ENCODE measurements at places on chromosomes 5 and 9.

- peak; percentile 44 for DNase-seq
Observed at GRCh38 chr5:157342822-157343402, 77.0 kb downstream of the CYFIP2 start.

- no peak for DNase-seq
Observed at GRCh38 chr5:157592594-157592993, 17.0 kb upstream of the ADAM19 start.

DNA sequence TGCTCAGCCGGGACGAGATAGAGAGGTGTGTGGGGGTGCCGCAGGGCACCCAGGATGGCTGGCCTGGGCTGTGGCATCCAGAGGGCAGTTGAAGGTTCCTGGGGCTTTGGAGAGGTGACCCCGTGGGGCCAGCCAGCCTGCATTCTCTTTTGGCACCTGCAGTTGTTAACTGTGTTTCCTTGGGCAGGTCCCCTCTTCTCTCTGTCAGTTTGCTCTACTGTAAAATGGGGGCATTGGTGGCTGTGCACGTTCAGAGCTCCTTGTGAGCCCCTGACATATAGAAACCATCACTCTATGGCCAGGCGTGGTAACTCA is 8.5 kb downstream of the ZDHHC12 start:
- no peak for DNase-seq

DNA sequence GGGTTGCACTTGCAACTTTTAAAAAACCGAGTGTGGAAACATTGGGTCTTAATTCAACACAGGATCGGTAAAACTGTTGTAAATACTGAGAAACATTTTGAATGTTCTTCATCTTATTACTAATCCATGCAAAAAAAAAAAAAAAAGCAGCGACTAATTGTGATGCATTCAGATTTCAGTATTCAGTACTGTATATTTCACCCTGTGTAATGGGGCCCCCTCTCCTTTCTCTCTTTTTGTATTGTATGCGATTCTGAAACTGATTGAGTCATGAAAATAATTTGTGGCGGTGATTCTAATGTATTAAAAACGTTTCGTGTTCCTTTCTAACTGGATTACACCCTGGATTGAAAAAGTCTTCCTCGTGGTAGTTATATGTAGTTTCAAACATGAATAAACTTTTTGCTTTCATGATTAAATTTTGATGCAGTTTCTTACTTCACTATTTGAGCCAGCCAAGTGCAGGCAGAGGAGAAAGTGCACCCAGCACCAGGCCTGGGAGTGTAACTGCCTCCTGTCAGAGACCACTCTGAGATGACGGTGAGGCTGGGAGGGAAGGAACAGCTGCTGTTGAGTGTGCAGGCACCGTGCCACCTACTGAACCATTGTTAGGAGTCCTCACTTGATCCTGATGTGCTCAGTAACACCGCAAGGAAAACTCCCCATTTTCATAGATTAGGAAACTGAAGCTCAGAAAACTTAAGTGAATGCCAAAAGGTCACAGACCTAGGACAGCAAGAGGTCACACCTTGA is 220.0 kb downstream of the PBX3 start:
- no peak for DNase-seq

DNA sequence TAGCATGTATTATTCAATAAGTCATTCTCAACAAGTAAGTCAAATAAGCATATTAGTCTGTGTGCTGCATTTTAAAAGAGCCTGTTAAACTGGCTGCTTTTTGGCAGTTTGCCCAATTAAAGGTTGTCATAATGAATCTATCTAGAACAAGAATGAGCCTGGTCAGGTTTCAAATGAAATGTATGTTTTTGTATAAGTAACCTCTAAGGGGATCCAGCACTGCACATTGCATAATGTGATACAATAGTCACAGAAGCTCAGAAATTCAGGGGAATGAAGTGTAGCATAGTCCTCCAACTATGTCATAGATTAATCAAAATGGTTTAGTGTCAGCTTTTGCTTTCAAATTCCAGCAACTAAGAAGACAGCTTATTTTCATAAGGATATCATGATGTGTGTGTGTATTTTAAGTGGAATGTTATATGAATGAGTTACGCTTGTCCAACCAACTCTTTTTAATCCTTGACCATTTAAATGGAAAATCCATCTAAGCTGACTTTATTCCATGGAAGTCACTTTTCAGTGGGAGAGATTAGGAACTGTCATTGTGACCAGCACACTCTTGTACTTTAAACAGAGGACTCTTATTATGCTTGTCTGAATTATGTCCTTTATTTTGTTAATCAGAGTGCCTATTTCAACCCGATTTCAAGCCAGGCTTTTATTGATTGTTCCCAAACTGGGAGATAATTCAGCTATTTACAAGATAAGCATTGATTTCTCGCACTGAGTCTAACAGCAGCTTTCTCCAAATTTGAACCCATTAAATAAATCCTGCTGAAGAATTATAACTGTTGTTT is 283.9 kb upstream of the ADAMTSL1 start:
- DNase-seq: no peak

GRCh38 chr5:31962871-31963307 is 211.2 kb downstream of the GOLPH3 start:
- DNase-seq: no peak

DNA sequence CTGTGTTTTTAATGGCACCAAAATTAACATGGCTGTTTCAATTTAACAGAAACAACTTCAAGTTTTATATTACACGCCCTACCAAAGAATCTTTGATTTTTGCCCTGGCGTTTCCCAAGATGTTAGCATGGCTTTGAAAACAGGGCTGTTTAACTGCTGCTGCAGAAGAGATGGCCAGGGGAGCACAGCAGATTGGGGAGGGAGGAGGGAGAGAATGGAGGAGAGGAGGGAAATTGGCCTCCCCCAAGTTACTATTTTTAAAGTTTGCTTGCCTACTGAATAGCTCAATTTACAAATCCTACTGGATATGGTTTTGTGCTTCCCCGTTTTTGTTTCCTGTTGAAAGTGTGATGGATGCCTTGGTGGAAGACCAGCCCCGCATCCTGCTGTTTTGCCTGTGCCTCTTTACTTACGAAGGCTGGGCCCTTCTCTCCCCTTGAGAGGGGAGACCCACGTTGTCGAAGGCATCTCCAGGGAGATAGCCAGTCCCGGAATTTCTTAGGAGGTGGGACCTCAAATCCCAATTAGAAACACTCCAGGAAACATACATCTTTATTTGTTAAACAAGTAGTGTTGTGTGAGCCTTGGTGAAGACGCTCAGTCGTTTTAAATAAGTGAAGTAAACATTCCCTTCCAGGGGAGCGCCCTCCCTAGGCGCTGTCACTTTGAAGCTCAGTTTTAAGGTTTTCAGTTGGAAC is 98.6 kb downstream of the AOPEP start:
- peak; percentile 70 for DNase-seq

DNA sequence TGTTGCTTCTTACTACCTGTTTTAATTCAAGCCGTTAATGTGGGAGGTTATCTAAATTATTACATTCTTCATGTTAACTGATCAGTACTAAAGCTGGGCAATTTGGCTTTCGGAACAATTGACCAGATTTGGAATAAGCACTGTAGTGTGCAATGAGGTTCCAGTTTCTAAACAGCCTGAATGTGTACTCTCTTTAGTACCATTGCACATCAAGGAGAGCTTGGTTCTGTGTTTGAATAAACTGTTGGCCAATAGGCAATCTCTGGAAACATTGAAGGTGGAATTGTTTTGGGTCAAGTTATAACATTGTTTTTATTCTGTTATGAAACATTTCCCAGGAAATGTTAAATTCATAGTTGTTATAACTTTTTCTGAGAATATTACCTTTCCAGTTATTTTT is 105.2 kb downstream of the PBX3 start:
- no peak for DNase-seq

DNA sequence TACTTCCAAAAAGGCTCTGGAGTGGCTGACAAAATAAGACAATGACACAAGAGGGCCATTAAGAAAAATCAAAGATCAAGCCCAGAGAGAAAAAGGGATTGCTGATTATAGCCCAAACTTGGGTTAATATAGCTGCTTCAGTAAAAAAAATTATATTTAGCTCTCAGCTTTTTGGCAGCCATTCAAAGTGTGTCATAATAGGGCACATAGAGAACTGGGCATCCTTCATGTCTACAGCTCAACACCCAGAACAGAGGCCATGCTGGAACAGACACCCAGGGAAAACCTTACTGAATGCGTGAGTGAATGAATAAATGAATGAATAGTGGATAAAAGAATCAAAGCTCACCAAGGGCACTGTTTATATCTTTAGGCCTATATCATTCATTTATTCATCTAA is 110.1 kb downstream of the SLIT3 start:
- no peak for DNase-seq

GRCh38 chr9:29285818-29286217 is 1712.5 kb upstream of the C9orf72 start:
- DNase-seq: peak; percentile 7
